ENCODE measurements at places on chromosomes 12 and 14.

- no peak for DNase-seq
Observed at GRCh38 chr14:58488550-58488949, 61.0 kb downstream of the KIAA0586 start.

GRCh38 chr14:68384335-68384734 is 408.5 kb downstream of the ZFP36L1 start:
- DNase-seq, result no peak

DNA sequence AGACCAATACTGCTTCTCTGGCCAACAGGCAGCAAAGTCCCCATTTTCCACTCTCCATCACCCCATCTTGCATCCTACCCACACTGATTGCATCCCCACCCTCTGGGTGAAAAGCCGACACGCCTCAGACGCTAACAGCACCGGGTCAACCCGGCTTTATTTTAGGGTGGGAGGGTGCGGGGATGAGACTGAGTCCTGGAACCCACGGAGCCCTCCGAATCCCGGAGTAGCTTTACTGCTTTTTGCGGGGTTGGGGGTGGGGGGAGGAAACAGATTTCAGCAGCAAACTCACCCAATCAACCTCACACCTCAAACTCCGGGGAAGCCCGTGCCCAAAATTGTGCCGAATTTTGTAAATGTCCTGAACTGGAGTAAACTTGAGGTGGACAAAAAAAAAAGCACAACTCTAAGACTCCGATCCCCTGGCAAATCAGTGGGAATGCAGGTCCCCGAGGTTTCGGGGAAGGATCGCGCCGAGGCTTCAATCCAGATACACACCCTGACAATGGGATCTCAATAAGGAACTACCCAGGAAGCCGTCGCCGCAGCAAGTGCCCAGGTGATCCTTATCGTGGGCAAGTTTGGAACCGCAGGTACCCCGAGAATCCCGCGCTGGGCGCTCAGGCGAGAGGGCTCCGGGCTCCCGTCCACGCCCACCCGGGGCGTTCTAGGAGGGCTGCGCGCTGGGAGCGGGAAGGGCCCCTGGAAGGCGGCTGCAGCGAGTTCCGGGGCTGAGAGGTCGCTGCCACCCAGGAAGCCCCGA is 1.1 kb downstream of the GCH1 start:
- no peak for DNase-seq

DNA sequence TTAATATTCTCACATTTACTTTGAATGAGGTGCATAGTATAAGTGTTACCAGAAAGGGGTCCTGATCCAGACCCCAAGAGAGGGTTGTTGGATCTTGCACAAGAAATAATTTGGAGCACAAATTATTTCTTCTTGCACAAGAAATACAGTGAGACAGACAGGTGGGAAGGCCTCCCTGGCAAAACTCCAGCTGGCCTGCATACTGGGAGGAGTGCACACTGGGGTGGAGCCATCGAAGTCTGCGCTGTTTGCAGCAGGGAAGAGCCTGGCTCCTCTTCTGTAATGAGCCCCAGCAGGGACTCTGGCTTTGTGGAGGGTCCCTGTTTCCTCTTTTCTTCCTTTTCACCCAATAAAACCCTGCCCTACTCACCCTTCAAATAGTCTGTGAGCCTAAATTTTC is 141.6 kb downstream of the GLT1D1 start:
- DNase-seq, result no peak

- no peak for DNase-seq
Observed at GRCh38 chr14:66490143-66491111, 4.3 kb downstream of the CCDC196 start.

- DNase-seq, result no peak
Observed at GRCh38 chr12:44286821-44287505, 451.1 kb downstream of the TMEM117 start.

DNA sequence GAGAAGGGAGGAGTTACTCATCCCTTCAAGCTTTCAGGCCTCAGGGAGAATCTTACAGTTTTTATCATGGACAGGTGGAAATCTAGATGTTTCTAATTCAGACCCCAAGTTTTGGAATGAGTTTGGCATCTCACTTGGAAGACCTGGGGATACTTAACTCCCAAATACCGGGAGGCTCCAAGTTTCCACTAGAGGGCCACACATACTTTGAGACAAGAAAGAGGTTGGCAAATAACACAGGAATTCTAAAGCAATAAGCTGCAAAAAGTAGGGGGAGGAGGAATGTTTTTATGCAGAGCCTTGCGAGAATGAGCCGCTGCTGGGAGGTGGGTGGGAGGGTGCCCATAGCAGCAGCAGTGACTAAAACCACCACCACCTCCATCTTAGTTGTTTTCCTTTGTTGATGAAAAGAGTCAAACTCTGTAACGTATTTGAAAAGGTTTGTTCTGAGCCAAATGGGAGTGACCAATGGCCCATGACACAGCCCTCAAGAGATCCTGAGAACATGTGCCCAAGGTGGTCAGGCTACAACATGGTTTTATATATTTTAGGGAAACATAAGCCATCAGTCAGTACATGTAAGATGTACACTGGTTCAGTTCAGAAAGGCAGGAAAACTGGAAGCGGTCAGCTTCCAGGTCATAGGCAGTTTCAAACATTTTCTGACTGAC is 34.2 kb upstream of the RNASE1 start:
- no peak for DNase-seq

- peak; percentile 23 for DNase-seq
Observed at GRCh38 chr14:69632164-69632563, 20.8 kb downstream of the SUSD6 start.

DNA sequence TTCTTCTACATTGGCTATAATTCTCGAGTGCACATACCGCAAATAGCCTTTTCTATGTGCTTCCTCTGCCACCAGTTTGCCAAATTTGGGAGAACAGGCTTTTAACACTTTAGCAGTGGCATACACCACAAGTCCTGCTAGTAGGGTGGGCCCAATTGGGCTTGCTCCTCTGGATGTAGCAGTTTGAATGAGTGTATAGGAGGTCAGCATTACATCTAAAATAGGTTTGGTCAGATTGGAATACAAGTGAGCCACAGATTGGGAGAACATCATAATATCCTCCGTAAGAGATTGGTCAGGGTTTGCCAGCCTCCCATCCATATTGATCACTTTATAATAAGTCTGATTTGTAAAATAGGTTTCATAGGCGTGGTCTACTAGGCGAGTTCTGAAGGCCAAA is 902 bp downstream of the ABCD2 start:
- no peak for DNase-seq

DNA sequence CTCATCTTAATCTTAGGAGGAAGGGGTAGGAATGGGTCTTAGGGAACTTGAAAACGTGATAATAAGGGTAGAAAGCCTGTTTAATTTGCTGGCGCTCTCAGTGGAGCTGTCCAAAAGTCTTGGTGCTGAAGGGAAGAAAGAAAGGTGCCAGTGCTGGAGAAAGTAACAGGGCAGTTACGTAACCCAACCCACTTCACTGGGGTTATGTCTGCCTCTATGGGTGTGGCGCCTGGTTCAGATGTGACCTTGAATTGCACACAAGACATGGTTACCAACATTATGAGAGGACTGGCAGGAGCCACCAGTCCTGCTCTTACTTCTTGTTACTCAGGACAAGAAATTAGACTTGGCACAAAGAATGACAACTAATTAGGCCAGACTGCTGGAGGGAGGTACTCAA is 18.6 kb upstream of the GPATCH2L start:
- no peak for DNase-seq

DNA sequence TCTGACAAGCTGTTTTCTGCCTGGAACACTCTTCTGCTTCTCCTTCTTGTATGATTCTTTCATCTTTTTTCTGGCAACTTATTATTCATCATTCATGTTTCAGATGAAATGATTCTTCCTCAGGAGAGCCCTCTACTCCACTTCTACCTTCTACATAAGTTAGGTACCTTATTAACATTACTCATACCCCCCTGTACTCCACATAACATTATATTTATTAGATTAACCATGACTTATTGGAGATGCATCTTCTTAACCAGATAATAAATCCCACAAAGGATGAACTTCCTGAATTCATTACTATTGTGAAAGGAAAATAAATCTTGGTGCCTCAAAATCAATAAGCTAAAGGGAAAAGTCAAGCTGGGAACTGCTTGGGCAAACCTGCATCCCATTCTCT is 1636.5 kb upstream of the FLRT2 start:
- DNase-seq, result no peak

DNA sequence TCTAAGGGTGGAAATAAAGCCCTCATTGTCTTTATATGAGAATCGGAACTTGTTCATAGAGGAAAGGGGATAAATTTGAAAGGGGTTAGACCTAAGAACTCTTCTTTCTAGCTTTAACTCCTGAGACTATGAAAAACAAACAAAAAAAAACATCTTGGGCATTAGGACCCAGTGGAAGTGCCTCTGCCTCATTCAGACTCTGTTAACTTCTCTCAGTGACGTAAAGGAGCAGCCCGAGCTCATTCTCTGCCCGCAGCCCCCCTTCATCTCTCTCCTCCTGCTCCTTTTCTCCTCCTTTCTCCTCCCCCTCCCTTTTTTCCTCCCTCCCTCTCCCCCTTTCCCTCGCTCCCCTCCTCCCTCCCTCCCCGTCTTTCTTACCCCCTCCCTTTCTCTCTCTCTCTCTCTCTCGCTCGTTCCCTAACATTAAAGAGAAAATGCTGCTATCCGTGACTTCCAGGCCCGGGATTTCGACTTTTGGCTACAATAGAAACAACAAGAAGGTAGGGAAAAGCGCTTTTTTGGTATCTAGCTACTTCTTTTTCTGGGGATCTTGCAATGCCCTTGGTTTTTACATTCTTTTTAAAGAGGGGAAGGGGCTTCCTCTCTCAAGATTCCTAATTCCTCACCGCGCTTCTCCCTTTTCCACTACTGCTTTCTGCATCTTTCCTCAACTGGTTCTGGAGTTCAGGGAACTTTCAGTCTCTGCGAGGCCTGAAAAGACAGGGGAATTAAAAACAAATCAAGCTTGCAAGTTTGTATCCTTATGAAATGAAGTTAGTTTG is at the start of gene RBMS2:
Gene RBMS2, plus strand, starts transcription at position 231 of the 782 bp plus-strand sequence. Its CDS starts 204 bp downstream, at position 435.
- no peak for DNase-seq

DNA sequence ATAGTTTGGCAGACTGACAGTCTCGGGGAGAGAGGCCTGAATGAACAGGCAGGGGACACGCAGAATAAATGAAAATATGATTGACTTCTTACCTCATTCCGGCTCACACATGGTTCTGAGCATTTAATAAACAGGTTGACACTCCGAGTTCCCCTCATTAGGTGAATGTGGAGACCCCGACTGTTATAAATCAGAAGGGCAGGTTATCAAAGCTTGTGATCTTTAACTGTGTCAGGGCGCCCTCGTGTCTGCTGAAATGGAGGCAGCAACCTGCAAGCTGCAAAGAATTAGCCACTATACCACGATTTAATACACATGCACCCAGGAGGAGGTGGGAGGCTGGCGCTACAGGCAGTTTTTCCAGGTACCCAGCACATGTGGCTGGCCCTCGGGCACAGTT is 627.5 kb downstream of the MED13L start:
- DNase-seq, result no peak

- DNase-seq, result no peak
Observed at GRCh38 chr12:124993626-124994436, at the start of gene BRI3BP. Gene BRI3BP, plus strand, starts transcription at chr12:124993645. Its CDS starts 146 bp downstream, at chr12:124993791.

GRCh38 chr12:22668441-22668840 is 43.5 kb downstream of the ETNK1 start:
- DNase-seq, result no peak

- no peak for DNase-seq
Observed at GRCh38 chr12:90074086-90074485, 365.4 kb upstream of the ATP2B1 start.

GRCh38 chr12:52274521-52275120 is at the start of gene KRT86:
Gene KRT86, plus strand, starts transcription at chr12:52274645. Its CDS starts 27,272 bp downstream, at chr12:52301917.
- no peak for DNase-seq
